Stimulated activated CD8-positive, alpha-beta memory T cell treated with anti-CD3 and anti-CD28 coated beads, Interleukin-2, amount 100 ng/mL, for 1 hour (primary cell): ENCODE measurements at places on chromosomes 11 and 22.

DNA sequence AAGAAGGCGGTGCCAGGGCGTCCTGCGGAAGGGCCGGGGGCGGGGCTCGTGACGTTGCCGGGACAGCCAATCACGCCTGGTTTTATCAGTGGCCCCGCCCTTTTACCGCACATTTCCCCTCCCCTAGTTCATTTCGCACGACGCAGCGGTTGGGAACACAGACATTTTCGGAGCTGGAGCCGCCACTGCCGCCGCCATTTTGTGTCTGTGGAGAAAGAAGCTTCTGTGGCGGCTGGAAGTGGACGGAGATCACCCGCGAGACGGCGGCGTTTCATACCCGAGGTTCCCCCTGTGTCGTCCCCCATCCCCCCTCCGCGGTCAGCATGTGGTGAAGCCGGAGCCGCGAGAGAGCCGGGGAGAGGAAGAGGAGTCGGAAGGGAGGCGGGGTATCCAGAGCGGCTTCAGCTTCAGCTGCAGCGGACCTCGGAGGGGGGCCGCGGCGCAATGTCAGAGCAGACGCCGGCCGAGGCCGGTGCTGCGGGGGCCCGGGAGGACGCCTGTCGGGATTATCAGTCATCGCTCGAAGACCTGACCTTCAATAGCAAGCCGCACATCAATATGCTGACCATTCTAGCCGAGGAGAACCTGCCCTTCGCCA lies at the start of gene PCF11:
TSS of gene PCF11 (plus strand) at position 136 of the 598 bp plus-strand sequence. CDS start at position 445, 309 bp downstream.
- DNase-seq: no peak

GRCh38 chr11:122764371-122765090 lies 73.8 kb upstream of the CRTAM start:
- no peak for DNase-seq

DNA sequence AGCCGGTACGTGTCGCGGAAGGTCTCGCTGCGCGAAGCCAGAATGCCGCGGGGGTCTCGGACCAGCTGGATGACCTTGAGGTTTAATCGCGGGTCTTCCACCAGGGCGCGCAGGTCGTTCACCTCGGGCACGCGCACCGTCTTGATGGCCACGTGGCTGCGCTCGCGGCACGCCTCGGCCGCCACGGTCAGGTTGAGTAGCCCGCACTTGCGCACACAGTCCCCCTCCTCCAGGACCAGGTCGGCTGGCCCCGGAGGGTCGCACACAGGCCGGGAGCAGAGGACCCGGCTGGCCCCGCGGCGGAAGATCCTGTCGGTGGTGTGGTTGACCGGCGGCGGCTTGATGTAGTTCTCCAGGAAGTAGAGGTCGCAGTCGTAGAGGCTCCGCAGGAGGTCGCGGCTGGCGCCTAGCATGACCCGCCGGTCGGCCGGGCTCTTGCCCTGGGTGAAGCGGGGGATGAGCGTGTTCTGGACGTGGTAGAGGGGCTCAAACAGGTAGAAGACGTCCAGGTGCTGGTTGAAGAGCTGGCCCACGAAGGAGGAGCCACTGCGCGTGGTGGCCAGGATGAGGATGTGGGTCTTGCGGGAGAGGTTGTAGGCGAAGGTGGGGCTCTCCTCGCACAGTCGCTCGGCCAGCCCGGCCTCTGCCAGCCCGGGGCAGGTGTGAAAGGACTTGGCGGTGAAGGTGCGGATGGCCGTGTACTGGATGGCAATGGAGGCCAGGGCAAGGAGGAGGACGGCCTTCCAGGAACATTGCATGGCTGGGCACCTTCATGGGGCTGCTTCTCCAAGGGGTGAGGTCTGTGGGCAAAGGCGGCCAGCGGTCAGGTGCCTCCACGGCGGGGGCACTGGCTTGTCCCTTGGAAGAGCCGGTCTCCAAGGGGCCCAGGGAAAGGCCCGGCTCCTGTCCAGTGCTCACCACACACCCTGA lies 15.0 kb downstream of the CHST1 start:
- DNase-seq: no peak

DNA sequence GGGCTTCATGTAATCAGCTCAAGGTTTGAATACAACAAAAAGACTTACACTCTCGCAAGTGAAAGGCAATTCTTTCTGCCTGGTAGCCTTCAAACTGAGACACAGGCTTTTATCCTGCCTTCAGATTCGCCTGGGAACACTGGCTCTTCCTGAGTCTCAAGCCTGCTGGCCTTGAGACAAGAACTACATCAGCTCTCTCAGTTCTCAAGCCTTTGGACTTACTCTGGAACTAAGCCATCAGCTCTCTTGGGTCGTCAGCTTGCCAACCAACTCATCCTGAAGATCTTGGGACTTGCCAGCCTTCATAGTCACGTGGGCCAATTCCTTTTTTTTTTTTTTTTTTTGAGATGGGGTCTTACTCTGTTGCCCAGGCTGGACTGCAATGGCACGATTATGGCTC lies 35.7 kb upstream of the LRRC10B start:
- no peak for DNase-seq

DNA sequence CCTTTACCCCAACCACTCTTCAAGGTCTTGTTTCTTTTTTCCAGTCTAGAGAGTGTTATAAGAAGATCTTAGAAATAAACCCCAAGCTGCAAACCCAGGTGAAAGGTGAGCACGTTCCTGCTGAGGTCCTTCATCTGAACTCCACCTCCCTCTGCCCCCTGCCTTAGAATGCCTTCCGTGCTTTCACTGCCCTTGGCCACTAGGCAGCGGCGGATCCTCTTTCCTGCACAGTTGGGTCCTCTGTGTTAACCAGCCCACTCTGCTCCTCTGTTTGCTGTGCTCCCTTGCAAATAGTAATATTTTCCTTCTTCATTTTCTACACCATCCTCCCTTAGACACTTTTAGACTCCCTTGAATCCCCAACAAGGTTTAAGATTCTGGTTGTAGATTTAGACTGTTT lies 24.3 kb downstream of the TTC12 start:
- no peak for DNase-seq

DNA sequence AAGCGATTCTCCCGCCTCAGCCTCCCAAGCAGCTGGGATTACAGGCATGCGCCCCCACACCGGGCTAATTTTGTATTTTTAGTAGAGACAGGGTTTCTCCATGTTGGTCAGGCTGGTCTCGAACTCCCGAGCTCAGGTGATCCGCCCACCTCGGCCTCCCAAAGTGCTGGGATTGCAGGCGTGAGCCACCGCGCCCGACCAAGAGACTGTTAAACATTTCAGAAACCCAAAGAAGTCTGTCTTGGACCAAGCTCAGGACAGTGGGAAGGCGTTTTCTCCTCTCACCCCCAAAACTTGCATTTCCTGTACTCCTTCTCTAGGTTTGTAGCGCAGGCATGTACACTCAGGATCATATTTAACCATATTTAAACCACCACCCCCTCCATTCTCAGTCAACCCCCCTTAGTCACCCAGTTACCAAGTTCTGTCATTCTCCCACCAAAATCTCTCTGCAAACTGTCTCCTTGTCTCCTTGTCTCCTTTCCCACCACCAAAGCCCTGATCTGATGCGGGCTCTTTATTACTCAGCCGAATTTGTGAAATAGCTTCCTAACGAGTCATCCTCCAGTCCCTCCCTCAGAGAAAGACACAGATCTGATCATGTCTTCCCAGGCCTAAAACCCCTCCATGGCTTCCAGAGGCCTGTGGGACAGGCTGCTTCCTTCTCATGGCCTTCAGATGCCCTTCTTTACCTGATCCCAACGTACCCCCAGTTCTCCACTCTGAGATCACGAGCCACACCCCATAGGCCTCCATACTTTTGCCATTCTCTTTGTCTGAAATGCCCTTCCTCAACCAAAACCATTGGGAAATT lies 29.0 kb upstream of the CREB3L1 start:
- no peak for DNase-seq

DNA sequence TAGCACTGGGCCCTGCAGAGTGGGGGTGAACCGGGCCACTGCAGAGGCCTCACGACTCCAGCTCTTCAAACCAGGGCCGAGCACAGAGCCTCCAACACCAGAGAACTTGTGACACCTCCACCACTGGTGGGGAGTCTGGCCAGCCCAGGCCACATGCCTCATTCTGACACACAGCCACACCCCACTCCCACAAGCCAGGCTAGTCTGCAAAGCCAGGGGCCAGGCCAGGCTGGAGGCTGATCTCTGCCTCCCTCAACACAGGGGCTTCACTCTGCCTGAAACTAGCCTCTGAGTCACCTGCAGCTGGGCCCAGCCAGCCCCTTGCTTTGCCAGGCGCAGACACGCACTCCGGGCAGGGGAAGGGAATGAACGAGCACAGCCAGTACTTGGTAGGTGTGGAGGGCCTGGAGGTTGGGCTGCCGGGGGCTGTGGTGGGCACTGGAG lies 102.9 kb downstream of the MED15 start:
- DNase-seq: no peak

DNA sequence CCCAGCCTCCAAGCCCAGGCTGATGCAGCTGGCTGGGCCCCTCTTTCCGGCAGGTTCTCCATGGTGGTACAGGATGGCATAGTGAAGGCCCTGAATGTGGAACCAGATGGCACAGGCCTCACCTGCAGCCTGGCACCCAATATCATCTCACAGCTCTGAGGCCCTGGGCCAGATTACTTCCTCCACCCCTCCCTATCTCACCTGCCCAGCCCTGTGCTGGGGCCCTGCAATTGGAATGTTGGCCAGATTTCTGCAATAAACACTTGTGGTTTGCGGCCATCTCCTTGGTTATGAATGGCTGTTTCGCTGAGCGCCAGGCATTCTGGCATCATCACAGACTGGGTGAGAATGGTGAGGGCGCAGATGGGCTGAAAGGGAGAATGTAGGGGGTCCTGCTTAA lies 3.6 kb downstream of the PRDX5 start:
- DNase-seq: no peak

DNA sequence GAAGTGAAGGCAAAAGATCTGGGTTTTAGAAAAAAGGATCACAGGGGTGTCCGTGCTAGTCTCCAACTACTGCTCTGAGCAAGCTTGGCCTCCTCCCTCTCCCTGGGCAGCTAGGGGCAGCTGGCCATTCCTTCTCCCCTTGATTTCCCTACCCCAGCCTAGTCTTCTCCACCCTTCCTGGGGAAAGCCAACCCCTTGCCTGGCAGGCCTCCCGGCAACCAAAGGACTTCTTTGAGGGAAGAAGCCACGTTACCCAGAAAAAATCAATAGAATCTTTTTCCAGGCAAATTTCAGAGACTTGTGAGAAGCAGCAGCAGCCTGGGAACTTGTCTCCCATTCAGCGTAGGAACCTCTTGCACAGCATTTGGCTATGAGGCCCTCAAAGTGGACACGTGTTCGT lies 91.5 kb downstream of the MIAT start:
- DNase-seq: no peak

DNA sequence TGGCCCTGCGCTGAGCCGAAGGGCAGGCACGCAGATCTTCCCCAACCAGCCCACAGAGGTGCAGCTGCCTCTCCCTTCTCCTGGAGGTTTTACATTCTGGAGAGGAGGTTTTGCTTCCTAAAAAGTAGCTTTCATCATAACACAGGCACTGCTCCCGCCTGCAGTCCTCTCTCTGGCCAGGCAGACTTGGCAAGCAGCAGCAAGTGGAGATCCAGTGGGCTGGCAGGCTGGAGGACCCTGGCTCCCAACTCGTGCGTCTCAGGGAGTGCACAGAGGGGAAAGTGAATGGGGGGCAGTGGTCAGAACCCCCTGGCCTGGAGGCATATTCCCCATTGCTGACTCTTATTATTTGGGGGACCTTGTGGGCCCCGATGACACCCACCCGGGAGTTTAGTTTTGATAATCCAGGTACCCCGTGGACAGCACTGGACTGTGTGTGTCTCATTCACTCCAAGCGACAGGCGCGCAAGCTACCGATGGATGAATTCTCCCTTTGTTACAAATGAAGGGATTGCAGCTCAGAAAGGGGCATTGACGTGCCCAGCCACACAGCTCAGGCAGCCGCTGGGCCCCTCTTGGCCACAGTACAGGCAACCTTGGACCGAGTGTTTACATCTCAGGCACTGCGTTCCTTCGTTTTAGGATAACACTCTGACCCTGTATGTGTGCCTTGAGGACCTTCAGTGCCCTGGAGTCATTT lies 1223.9 kb downstream of the BRD1 start:
- DNase-seq: no peak

DNA sequence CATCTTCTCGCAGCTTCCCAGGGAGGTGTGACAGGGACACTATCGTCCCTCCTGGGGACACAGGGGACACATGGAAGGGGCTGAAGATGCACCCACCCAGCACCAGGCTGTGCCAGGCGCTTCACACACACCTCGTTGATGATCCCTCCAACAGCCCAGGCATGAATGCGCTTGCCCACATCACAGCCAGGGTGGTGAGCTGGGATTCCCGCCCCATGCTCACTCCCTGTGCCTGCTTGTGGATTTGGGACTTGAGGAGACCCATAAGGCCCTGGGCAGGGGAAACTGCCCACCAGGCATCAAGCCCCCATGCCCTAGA lies 57.8 kb downstream of the OTOG start:
- no peak for DNase-seq

- no peak for DNase-seq
Measured at GRCh38 chr11:20881328-20882079, 212.1 kb downstream of the NELL1 start.

DNA sequence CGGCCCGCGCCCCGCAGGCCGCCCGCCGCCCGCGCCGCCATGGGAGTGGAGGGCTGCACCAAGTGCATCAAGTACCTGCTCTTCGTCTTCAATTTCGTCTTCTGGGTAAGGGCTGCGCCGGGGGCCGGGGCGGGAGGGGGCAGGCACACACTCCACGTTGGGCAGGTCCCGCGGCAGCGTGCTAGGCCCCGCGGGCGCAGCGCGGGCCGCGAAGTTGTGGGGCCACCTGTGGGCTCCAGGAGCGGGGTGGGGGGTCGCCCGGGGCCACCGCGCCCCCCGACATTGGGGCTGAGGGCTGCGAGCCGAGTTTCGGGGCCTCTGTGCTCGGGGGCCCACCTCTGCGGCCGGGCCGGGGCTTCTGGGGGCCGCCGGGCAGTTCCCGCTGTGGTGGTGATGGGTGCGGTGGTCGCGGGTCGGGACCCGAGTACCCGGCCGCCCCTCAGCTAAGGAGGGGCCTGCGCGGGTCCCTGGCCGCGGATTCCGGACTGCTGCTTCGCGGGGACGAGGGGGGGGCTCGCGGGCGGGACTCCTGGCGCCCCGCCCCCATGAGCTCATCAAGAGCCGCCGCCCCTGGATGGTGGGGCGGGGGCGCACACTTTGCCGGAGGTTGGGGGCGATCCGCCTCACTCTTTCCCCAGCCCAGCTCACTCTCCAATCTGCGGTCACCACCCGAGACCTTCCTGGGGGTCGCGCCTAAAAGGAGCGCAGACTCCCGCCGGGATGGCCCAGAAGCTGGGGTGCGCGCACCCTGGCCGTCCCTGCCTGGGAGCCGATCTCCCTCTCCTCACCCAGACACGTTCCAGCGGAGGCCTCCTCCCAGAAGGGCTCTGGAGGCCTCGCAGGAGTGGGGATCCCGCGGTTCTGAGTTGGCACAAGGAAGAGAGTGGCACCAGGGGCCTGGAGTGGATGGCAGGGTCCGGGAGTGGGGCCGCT lies 667 bp downstream of the CD81 start:
- DNase-seq: peak; percentile 41

DNA sequence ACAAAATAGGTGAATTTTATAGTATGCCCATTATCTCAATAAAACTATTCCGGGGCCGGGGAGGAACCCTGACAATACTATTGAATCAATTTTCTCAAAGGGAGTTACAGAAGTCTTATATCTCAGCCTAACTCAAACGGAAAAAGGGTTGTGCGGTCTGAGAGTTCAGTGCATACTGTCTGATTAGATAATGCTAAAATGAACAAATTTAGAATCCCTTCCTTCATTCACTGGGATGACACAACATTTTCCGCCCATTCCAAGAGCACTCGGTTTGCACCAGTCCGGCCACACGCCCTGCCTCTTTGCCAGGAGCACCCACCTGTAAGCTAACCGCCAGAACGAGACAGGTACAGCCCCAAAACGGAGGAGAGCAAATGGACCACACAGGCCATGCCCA lies 50.0 kb upstream of the NFRKB start:
- DNase-seq: no peak
